Activated CD4-positive, alpha-beta memory T cell treated with anti-CD3 and anti-CD28 coated beads, Interleukin-2, amount 10 ng/mL, durations not matched to agents 7 days and 5 days (primary cell): ENCODE measurements at places on chromosomes 1 and 21. TPM values are rescaled to one million over a fixed set of nuclear protein-coding genes. Genes with fewer than 3 reads are reported as not detected.

DNA sequence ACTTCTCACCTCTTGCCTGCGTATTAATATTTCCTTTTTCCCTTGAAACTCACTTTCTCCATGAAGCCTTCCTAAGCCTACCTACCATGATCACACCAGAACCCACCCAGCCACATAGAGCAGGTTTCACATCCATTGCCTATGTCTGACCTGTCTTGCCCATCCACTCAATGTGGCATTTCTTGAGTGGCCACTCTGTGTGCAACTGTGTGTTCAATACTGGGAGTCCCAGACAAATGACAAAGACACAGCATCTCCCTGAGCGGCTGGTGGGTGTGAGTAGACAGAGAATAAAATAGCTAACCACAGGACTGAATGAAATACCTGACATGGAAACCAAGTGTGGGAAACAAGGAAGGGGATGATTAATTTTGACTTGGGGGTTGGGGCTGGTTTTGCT is 3.1 kb downstream of the PTGFRN start:
- no peak for DNase-seq

DNA sequence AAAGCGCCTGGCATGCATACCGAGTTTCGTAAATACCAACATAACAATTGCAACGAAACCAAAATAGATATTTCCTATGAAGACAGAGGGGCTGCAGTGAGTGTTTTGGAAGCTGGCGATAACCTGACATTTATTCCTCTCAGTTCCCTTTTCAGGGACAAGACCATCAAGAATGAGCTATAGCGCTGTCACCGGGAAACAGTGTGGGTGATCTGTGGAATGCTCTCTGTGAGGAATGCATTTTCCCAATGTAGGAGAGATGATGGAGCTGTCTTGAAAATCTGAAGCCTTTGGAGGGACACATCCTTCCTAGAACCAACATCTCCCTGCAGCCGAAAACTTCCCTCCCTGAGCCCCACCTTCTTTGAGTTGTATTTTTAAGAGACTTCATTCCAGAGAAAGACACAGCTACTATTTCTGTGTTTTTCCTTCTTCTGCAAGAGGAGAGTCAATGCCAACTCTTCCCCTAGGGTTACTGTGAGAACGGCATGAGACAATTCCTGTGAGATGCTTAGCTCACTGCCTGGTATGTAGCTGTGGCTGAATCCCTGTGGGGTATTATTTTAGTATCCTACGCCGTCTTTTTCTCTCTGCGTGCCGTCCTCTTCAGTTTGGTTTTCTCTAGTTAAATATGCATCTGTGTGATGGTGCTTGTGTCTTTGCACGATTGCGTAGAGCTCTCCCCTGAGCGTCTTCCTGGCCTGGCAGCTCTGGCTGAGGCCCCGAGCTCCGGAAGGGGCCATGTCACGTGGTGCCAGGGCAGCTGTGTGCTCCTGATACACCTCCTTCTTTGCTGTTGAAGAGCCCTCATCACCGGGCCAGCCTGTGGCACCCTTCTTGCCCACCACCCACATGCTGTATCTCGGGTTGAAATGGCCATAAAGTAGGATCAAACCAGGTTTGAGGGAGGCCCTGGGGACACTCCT is 45.2 kb downstream of the AJAP1 start:
- DNase-seq = no peak

DNA sequence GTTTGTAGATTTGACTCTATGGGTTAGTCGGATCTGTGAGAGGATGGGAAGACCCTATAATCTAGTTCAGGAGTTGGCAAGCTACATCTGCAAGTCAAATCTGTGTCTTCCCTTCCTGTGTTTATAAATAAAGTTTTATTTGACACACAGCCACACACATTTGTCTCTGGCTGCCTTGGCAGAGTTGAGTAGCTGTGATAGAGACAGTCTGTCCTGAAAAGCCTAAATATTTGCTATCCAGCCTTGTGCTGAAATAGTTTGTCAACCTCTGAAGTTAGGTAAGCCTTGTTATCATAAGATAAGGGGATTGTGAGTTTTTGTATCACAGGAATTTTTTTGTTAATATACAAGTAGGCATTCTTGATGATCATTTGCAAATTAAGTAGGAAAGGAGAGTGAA is 136.8 kb downstream of the NOS1AP start:
- DNase-seq = no peak

Gene OLIG2
- total RNA-seq = not detected

Gene SHE
- not detected for total RNA-seq
